Psoas muscle (tissue), 8 donors: ENCODE measurements at places on chromosomes 12 and 14. TPM values are rescaled to one million over a fixed set of nuclear protein-coding genes. Genes with fewer than 3 reads are reported as not detected.

DNA sequence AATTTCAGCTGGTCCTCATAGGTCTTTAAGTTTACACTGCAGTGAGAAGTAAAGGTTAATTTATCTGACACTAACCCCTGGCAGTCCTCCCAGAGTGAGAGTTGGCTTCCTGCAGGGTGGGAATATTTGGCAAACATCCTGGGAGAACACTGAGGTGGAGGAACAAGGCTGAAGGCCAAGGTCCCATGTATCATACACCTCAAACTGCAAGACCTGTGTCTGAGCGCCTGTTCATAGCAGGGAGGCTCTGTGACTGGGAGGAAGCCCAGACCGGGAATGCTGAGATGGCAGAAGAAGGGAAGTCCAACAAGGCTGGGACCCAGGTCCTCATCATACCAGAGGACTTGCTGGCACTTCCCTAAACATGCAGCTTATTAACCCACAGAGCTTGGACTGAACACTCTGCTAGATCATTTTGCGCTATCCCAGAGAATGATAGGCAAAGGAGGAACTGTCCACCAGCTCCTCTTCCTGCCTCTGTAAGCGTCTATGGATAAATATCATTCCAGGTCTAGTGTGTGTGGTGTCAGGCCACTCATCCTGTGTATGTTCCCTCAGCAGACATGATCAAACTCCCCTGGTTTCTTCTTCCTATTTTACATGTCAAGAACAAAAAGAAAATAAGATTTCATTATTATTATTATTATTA is 199.6 kb upstream of the CNOT2 start:
- no peaks in the 10 kb centered on the region for H3K36me3 ChIP-seq
- H3K27me3 ChIP-seq, result no peaks in the 10 kb centered on the region
- H3K4me1 ChIP-seq, result peaks cover 4% of the 10 kb centered on the region
- H3K4me3 ChIP-seq, result no peak overlapping the region
- no peak overlapping the region for H3K27ac ChIP-seq
- no peak for DNase-seq

DNA sequence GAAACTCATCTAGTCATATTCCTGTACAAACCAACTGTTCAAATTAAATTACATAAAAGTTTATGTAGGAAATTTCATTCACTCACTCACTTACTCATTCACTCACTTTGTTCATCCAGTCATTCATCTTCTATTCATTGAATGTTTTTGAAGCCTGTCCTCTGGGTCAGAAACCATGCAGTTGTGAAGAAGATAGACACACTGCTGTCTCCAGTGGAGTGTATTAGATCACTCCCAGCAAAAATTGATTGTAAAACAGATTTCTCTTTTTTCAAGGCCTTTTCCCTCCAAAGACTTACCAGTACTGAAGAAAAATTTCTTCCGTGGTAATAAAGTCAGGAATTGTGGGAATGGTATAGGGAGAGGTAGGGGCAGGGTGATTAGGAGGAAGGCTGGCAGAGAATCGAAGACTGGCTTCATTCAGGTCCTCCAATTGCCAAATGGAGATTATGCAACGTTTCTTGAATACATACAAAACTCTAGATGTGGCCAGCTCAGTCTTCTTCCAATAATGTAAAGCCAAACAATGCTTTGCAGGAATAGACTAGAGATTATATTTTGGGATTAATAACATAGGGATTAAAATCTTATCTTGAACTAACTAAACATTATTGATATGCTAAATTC is 9.1 kb downstream of the LRRK2 start:
- DNase-seq, result no peak
- no peak overlapping the region for H3K4me3 ChIP-seq
- no peaks in the 10 kb centered on the region for H3K36me3 ChIP-seq
- no peak overlapping the region for H3K27ac ChIP-seq
- H3K27me3 ChIP-seq, result no peaks in the 10 kb centered on the region

DNA sequence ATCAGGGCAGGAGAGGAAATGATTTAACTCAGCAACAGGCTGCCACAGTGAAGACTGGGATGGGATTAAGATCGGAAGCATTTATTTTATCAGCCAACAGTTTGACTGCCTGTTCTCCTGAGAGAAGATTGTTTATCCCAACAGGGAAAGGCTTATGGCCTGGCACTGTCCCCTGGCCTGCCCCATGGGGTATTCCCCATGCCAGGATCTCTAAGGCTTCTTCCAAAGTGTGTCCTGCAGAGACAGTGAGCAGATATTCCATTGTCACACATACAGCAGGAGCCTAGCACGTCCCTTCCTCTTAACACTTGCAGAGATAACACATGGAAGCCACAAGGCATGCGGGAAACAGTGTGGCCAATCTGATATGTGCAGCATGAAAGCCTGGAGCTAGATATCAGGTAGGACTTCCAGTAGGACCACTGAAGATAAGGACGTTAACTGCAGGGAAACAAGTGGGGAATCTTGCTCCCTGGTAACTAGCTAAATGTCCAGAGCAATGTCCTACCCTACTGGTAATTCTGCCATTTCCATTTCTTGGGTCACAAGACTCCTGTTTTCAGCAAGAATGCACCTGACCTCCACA is 48.2 kb downstream of the IQSEC3 start:
- peaks cover 49% of the 10 kb centered on the region for H3K27me3 ChIP-seq
- DNase-seq, result no peak
- no peak overlapping the region for H3K27ac ChIP-seq
- H3K36me3 ChIP-seq, result no peaks in the 10 kb centered on the region

Gene ESPL1
- 0.30 TPM for polyA plus RNA-seq

DNA sequence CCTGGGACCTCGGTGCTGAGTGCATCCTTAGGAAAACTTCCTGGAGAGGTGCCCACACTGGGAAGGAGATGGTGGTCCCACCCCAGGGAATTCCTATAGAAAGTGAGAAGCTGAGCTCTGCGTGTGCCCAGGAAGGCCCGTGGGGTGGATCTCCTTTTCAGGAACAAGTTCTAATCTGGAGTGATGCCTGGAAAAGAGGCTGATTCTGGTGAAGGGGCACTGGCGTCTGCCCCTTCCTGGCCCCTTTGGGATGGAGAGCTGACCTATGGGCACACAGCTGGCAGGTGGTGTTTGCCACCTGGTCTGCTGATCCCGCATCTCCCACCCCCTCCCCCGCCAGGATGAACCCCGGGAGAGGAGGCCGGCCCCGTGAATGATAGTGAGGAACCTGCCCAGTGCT is 142.0 kb upstream of the RTL1 start:
- H3K36me3 ChIP-seq, result no peaks in the 10 kb centered on the region
- H3K4me1 ChIP-seq, result no peaks in the 10 kb centered on the region
- H3K27me3 ChIP-seq, result no peaks in the 10 kb centered on the region
- no peak overlapping the region for H3K27ac ChIP-seq

GRCh38 chr12:45278447-45278846 is 62.6 kb downstream of the ANO6 start:
- DNase-seq, result no peak
- no peak overlapping the region for H3K4me3 ChIP-seq
- H3K36me3 ChIP-seq, result no peaks in the 10 kb centered on the region
- no peak overlapping the region for H3K27ac ChIP-seq
- H3K4me1 ChIP-seq, result peaks cover 35% of the 10 kb centered on the region
- no peaks in the 10 kb centered on the region for H3K27me3 ChIP-seq

Gene WNT1
- polyA plus RNA-seq, result not detected

Gene SLC35F4
- not detected for polyA plus RNA-seq

GRCh38 chr14:51219473-51220448 is 20.3 kb upstream of the TMX1 start:
- no peaks in the 10 kb centered on the region for H3K27me3 ChIP-seq
- no peak overlapping the region for H3K4me3 ChIP-seq
- DNase-seq, result no peak
- H3K4me1 ChIP-seq, result no peaks in the 10 kb centered on the region

DNA sequence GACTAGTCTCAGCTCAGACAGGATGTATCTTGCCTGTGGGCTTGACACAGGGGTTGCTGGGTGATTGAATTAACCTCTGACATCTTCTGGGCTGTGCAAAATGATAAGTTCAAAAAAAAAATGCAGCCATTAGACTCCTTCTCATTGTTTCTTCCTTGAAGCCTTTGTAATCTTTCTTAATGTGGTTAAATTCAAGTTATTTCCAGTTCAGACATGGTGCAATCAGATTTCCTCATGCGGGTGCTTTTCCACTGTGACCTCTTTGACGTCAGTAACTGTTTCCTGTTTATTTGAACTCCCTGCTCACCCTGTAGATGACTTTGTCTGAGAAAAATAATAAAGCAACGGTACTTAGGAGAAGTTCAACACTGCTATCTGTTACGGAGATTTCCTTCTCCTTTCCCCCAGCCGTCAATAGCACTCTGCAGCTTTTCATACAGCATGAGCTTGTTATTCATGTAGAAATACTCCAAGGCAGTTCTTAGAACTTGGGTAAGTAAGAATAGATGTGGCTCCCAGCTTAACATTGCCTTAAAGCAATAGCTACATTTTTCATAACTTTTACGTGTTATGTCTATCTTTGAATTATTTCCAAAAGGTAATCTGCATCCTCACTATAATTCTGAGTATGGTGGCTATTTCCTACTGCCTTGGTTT is 155.5 kb downstream of the PRKCH start:
- peaks cover 29% of the 10 kb centered on the region for H3K4me1 ChIP-seq
- H3K4me3 ChIP-seq, result no peak overlapping the region
- H3K27ac ChIP-seq, result peak overlapping the region; percentile 81
- no peaks in the 10 kb centered on the region for H3K27me3 ChIP-seq
- no peaks in the 10 kb centered on the region for H3K36me3 ChIP-seq

DNA sequence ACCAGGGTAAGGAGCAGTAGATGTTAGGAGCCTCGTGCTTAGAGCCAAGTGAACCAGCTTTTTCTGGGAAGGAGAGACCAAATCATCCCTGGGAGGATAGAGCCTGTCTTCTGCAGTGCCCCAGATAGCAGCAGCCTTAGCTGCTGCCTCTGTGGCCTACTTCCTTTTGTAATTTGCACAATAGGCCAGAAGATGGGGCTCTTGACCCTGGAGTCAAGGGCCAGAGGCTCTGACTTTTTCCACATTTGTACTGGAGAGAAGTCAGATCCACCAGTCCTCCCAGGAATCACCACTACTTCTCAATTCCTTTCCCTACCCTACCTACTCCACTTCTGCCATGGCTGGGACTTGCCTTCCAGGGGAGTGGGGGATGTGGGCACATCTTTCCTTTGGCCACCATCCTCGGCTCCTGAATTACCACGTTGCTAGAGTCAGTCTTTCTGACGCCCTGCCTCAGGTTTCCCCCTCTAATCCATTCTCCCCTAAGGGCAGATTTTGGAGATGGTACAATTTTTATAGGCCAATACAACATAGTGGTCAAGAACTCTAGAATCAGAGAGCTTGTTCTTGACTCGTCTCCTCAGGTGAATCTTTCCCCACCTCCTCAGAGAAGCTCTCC is 3.3 kb upstream of the SLC4A8 start:
- H3K27me3 ChIP-seq, result peaks cover 29% of the 10 kb centered on the region
- H3K36me3 ChIP-seq, result no peaks in the 10 kb centered on the region
- H3K4me3 ChIP-seq, result no peak overlapping the region
- no peak for DNase-seq
- no peaks in the 10 kb centered on the region for H3K4me1 ChIP-seq
- H3K27ac ChIP-seq, result no peak overlapping the region

Gene PAN2
- 17.3 TPM for polyA plus RNA-seq

- DNase-seq, result no peak
- no peak overlapping the region for H3K4me3 ChIP-seq
- H3K27ac ChIP-seq, result no peak overlapping the region
- no peaks in the 10 kb centered on the region for H3K27me3 ChIP-seq
- no peaks in the 10 kb centered on the region for H3K36me3 ChIP-seq
Measured at GRCh38 chr12:51320311-51320694, 3.7 kb downstream of the BIN2 start.

DNA sequence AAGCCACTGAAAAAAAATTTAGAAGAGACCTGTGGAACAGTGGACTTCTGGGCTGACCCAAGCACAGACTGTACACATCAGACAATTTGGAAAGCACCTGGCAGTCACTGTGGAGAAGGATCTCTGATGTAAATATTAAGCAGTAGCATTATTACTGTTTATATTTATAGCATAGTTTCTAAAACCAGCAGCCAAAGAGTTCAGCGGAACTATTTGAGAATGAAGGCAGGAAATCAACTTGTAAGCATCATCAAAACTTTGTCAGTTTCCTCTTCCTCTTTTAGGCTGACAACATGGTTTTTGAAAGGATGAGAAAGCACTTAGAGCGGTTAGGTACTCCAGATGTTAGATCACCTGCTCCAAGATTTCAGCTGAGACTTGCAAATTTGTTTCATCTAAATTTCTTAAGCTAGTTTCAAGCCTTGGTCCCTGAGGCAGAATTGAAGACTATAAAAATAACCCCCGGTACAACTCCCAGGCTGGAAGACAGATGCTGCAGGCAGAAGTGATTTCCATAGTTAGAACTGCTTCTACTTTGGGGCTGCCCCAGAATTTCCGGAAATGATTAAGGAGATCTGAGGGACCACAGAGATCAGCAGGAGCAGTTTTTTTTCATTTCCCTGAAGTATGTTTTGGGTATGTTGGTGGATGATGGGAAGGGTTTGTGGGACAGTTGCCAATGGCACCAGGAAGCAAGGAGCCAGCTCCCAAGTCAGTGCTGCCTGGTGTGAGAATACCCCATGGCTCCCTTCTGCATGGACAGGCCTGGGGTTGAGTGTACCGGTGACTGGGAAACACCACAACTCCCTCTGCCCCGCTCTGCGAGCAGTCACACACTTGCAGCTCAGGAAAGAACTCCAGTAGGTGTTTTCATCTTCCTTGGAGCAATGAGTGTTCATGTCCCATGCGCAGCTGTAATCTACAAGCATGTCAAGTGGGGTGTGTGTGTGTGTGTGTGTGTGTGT is 354.5 kb downstream of the NUAK1 start:
- H3K27me3 ChIP-seq, result no peaks in the 10 kb centered on the region
- DNase-seq, result no peak
- H3K4me1 ChIP-seq, result no peaks in the 10 kb centered on the region
- H3K36me3 ChIP-seq, result no peaks in the 10 kb centered on the region
- no peak overlapping the region for H3K27ac ChIP-seq

GRCh38 chr14:26206640-26207039 is 391.2 kb downstream of the NOVA1 start:
- no peak overlapping the region for H3K27ac ChIP-seq
- H3K27me3 ChIP-seq, result peaks cover 2% of the 10 kb centered on the region
- no peaks in the 10 kb centered on the region for H3K4me1 ChIP-seq
- no peaks in the 10 kb centered on the region for H3K36me3 ChIP-seq
- no peak for DNase-seq
- no peak overlapping the region for H3K4me3 ChIP-seq

- H3K4me3 ChIP-seq, result no peak overlapping the region
- no peaks in the 10 kb centered on the region for H3K36me3 ChIP-seq
- no peak overlapping the region for H3K27ac ChIP-seq
- H3K27me3 ChIP-seq, result no peaks in the 10 kb centered on the region
- no peak for DNase-seq
- H3K4me1 ChIP-seq, result peaks cover 4% of the 10 kb centered on the region
Measured at GRCh38 chr12:119410396-119410795, 75.9 kb downstream of the CCDC60 start.

Gene MED13L
- polyA plus RNA-seq, result 8.9 TPM

Gene POTEG
- not detected for polyA plus RNA-seq

Gene STYK1
- polyA plus RNA-seq, result 0.29 TPM

GRCh38 chr12:318759-319515 is 56.3 kb upstream of the SLC6A13 start:
- no peak overlapping the region for H3K4me3 ChIP-seq
- peaks cover 3% of the 10 kb centered on the region for H3K36me3 ChIP-seq
- no peak for DNase-seq
- H3K27me3 ChIP-seq, result no peaks in the 10 kb centered on the region
- H3K27ac ChIP-seq, result no peak overlapping the region

Gene IRAK3
- polyA plus RNA-seq, result 0.97 TPM
